ENCODE measurements at places on chromosomes 3 and 15.

GRCh38 chr3:24680214-24680967 is 185.7 kb upstream of the THRB start:
- peak; percentile 63 for DNase-seq

DNA sequence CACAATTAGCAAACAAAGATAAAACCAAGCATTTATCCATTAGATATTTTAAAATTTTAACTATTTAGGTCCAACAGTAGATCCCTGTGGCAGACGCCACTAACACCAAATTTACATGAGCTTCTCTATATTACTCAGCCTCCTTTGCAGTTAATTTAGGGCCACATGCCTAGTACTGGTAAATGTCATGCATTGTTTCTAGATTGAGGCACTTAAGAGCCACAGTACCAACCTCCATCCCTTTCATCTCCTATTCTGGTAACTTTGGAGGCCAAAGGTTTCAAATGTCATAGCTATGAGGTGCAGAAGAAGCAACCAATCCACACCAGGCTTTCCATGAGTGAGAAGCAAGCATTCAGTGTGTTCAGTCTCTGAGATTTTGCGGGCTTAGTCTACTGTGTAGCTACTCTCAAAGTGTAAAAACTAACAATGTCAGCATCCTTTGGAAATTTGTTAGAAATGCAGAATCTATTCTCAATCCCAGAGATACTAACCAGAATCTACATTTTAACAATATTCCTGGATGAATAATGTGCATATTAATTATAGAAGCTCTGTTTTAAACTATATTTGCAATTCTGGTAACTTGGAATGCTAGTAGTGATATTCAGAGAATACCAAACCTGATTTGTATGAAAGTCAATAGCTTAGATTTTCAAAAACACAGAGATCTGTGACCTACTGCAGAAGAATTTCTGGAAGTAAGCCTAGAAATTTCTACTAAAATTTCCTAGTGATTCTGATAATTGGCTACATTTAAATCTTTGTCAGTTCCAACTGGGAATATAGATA is 206.3 kb upstream of the CD96 start:
- no peak for DNase-seq

DNA sequence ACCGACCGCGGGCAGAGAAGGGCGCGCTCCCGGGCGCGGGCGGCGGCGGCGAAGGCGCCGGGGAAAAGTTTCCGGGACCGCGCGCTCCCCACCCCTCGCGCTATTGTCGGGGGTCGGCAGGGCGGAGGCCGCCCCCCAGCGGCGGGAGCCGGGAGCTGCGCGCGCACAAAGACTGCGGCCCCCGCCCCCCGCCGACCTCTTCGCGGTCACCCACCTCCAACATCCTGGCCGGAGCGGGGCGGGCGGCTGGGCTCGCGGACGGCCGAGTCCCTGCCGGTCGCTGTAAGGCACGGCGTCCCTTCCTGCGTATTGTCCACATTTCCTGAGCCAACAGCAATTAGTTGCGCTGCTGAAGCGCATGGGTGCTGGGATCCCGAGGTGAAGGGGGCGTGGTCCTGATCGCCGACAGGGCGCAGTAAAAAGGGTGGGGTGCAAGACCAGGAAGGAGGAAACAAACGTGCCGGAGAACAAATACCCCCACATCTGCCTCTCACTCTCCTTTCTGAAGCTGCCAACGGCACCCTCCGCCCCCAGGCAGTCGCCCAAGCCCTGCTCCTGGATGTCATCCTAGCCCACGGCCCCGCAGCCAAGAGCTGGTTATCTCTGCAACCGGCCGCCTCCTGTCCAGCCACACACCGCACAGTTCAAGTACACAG is at the start of gene TMEM44:
TMEM44 (minus strand) TSS at position 71 of the 656 bp plus-strand sequence. CDS start 204 bp downstream, outside the sequence.
- peak; percentile 81 for DNase-seq

GRCh38 chr15:90300988-90301706 is 35.7 kb downstream of the NGRN start:
- peak; percentile 27 for DNase-seq

- no peak for DNase-seq
Observed at GRCh38 chr3:151015767-151016477, 43.4 kb upstream of the CLRN1 start.

GRCh38 chr3:82641701-82642100 is 880.3 kb upstream of the GBE1 start:
- DNase-seq = peak; percentile 3

GRCh38 chr15:92033314-92033713 is 179.8 kb downstream of the SLCO3A1 start:
- no peak for DNase-seq

GRCh38 chr3:170502297-170502696 is 83.6 kb downstream of the SLC7A14 start:
- no peak for DNase-seq

- DNase-seq = no peak
Observed at GRCh38 chr15:59609730-59610712, 1.6 kb upstream of the GCNT3 start.

GRCh38 chr3:159829539-159830227 is 159.0 kb upstream of the IL12A start:
- peak; percentile 42 for DNase-seq

GRCh38 chr15:95826412-95827195 is 503.9 kb upstream of the NR2F2 start:
- no peak for DNase-seq

DNA sequence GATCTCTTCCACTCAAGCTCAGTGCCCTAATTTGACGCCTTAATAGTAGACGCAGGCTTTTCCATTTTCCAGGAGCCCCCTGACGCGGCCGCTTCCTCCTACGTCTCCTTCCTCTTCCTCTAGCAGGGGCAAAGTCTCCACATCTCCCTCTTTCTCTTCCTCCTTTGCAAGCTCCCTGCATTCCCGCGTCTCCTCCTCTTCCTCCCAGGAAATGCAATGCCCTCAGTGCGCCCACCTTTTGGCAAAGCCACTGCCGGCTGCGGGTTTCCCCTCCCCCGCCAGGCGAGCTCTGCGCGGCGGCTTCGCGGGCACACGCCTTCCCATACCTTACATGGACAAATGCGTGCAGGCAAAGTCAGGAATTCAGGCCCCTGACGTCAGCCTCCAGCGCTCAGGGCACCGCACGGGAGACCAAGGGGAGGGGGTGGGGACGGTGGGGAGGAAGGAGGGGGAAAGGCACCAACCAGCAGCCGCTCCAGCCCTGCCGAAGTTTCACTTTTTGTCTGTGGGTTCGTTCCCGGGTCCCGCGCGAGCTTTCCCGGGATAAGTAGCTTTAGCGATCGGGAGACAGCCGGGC is 432 bp upstream of the LPP start:
- DNase-seq = peak; percentile 96

GRCh38 chr3:67292356-67293121 is 294.4 kb downstream of the KBTBD8 start:
- DNase-seq = no peak

DNA sequence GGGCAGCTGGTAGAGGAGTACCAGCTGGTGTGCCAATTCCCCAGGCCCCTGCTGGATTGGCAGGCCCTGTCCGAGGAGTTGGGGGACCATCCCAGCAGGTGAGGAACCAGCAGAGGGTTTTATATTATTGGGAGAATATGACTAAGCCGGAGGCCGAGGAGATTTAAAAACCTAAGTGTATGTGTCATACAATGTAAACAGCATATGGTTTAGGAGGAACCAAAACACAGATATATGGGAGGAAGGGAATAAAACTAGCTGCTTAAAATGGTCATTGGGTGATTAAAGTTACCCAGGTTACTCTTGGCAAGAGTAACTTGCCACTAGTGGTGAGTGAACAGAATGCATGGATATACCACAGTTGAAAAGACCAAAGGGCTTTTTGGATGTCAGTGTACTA is 22.1 kb downstream of the SNRPN start:
- no peak for DNase-seq

DNA sequence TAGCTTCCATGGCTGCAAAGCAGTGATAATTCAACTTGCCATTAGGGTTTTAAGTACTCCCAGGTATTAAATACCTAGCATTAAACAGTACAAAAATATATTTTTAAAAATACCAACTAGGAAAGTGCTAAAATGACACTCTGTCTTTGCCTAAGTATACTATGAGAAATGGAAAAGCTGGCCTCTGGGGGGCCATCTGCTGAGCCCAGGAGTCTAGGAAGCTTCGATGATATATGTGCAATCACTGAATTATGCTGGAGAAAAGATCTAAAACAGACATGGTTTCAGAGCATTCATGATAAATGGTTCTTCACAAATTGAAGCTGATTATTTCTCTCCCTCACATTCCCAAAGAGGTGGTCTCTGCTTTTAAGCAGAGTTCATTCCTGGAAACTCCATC is 191.8 kb downstream of the OPA1 start:
- no peak for DNase-seq
